CD4-positive, alpha-beta T cell treated with Interleukin-1 beta for 1 hour (primary cell): ENCODE measurements at places on chromosomes 6 and 20.

DNA sequence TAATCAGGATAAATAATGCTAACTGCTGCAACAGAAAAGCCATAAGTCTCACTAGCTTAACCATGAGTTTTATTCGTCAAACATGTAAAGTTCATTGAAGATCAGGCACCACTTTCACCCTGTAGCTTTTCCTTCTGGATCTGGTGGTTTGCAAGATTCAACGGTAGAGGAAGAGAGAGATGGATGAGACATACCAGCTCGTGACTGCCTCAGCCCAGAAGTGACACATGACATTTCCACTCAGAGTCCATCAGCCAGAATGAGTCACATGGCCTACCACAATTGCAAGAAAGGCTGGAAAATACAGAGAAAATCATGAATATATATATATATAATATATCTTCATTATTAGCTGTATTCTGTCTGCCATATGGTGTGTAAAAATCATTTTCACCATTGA lies 29.0 kb downstream of the SPTLC3 start:
- no peak for DNase-seq

- no peak for DNase-seq
These were observed 1.3 kb upstream of the MTFR2 start for GRCh38 chr6:136251394-136251793.

DNA sequence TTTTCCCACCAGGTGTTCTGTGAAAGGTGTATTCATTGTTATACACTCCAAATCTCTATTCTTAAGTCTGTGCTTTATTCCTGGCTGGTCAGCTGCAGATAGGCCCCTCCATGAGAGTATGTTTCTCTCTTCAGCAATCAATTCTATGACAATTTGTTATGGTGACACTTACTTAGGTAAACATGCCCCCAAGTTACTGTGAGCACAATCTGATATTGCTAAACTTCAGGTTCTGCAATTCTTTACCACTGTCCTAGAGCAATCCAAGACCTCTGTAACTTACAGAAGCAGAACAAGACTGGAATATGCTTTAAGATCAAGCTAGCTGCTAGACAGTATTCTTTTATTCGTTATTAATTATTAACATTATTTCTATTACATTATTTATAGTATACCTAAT lies 391.9 kb downstream of the FRK start:
- DNase-seq = no peak

DNA sequence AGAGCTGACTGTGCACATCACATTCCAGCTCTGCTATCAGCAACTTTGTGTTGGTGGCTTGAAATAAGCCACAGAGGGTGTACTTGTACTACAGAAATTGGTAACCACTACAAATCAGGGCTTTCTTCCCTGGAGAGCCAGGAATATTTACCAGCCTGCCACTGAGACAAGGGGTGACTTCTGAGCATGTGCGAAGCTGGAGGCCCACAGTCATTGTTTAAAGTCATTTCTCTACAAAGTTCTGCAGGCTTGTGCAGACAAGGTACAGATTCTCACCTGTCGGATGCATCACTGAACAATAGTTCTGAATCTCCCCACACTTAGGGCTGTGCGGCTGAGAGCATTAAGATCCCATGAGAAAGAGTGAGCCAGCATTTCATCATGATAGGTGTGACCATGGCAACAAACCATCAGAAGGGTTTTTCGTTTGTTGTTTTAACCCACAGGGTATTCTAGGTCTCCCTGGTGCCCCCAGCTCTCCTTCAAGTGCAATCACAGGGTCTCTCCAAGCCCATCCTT lies 292.8 kb downstream of the CDC5L start:
- DNase-seq = no peak

DNA sequence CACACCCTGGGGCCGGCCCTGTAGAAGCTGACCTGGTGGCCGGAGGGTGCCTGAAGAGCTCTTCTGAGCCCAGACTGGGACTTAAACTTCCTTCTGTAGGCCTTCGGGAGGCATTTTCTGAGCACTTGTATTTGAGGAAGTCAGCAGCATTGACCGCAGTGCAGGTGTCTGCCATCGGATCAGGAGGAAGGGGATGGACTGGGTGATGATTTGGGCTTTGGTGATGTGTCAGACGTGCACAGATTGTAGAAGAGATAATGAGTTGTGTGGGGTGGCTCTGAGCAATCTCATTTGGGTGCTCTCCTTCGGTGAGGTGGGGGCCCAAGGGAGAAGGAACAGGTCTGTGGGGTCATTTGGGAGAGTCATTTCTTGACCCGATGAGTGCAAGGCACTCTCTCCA lies 150.9 kb downstream of the ARID1B start:
- DNase-seq = no peak

DNA sequence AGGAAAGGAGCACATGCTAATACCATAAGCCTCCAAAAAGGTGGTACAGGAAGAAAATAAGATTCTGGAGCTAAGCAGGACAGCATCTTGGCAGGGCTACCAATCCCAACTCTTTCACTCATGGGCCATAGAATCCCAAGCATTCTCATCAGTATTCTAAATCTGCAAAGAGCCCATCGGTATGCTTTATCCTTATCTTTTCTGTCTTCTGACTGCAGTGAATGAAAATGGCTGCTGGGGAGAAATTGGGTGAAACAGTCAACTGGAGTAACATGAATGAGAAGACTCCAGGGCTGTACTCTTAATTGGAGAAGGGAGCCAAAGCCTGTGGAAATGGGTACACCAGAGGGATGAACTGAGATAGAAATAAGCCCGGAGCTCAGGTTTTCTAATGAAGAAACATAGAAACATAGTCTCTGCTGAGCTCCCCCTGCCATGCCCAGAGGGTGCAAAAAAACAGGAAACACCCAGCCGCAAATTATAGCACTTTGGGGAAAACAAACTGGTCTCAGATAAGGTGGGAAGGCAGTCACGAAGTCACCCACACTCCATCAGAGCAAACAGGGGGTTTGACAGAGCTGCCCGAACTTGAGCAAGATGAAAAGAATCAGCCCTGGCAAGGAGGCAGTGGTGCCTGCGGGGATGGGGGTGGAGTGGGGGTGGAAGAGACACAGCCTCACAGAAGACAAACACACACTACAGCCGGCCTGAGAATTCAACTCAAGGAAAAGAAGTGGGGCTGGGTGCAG lies 35.4 kb upstream of the E2F3 start:
- peak; percentile 51 for DNase-seq

- DNase-seq = no peak
These were observed 158.8 kb downstream of the SCP2D1 start for GRCh38 chr20:18972251-18972876.

DNA sequence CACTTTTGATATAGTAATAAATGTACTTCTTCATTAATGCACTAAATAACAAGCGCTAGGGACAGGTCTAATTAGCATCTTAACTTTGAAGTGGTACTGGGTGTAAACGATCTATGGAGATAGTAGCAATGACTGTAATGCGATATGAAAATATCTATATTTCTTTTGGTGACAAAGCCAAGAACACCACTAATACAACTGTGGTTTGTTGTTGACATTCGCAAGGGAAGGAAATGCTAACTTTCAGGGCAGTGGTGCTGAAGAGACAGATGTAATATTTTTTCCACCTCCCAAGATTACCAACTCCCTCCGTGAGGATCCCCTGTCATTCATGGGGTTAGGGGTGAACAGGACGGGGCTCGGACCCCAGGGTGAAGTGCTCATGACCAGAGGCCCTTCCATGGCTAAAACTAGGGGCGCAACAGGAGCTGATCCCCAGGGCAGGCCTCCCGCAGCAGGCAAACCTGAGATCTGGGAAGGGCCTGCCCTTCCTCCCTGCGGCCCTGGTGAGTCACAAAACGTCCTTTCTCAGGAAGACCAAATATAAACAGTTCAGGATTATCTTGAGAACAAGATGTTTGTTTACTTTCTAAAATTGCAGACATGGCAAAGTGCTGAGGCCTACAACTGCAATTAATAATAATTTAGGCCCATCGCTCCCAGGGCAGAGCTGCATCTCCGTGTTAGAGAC lies 65.0 kb upstream of the TOX2 start:
- DNase-seq = no peak

- DNase-seq = no peak
These were observed 85.5 kb upstream of the NT5E start for GRCh38 chr6:85364344-85364743.

DNA sequence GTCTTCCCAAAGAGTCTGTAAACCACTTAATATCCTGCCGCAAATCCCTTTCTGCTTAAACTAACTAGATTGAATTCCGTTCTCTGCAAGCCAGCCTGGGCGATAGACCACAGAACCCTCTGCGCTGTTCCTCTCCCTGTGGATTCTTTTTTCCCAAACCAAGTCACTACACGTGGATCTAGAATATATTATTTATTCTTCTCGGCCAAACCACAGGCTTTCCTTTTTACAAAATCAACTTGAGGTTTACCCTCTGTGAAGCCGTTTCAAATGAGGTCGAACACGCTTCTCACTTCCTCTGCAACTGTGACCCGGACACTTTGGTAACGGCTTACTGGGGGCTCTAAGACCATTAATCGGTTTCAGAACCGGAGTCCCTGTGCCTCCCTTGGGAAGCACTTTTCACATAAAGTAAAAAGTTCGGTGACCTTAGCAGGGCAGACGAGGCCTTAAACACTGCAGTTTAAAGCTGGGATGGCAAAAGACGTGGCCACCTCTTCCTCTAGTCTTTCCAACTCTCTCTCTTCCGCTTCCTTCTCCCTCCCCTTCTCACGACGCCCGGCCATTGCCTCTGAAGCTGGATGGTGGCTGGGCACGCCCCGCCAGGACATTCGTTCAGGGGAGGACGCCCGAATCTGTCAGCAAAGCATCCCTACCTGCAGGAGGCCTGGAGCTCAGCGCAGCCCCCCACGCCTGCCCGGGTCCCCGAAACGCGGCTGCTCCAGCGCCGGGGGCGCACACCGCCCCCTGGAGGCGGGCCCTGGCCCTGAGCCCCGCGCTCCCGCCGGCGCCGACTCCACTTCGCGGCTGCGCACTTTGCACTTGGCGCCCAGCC lies 55.0 kb upstream of the FOXC1 start:
- DNase-seq = peak; percentile 67

GRCh38 chr6:42661540-42662153 lies 60.8 kb downstream of the PRPH2 start:
- peak; percentile 89 for DNase-seq

- DNase-seq = no peak
These were observed 24.1 kb upstream of the NOL4L start for GRCh38 chr20:32609111-32609773.

GRCh38 chr6:133921249-133921859 lies 31.7 kb upstream of the TBPL1 start:
- DNase-seq = peak; percentile 71

DNA sequence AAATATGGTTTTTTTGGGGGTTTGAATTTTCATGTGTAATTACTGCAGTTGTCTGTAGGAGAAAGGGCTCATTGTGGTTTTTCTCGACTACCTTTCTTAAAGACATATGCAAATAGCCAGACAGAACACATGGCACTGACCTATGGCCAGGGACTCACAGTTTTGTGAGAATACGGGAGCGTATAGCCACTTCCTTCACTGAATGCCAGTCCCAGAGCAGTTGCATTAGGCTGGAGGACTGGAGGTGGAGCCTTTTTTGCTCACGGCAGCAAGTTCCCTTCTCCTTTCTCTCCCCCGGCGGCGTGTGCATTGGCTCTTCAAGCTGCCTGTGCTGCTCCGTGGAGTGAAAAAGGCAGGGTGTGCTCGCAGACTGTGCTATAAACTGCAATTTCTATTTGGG lies 114.9 kb downstream of the AKAP7 start:
- no peak for DNase-seq

GRCh38 chr20:31606804-31607639 lies 1.9 kb downstream of the ID1 start:
- no peak for DNase-seq

DNA sequence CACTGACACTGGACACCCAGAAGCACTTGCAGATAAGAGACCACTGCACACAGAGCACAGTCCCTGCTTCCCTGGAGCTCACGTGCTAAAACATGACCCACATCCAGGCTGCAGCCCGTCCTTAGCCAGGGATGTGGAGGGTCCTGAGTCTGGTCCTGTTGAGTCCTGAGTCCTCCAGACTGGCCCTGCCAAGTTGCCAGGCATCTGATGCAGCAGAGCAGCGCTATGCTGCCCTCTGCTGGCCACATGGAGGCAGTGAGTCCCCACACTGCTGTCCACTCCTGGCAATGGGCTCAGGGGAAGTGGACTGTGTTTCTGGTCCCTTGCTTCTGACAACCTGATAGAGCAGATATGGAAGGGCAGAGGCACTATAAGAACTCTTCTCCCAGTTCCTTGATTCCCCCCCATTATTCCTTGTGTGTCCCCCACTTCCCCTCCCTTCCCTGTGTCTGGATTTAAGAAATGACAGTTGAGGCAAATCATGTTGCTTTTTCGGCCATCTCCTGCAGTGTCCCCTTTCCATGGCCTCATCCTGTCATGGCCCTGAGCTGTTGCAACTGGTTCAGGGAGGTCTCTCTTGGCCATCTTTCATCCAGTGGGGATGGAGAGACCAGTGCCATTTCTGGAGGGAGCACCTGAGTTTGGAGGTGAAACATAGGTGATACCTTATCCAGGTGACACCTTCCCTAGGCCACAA lies 86.0 kb downstream of the DHX35 start:
- DNase-seq = peak; percentile 73

- no peak for DNase-seq
These were observed 134.4 kb downstream of the PTPRT start for GRCh38 chr20:43055181-43055884.

DNA sequence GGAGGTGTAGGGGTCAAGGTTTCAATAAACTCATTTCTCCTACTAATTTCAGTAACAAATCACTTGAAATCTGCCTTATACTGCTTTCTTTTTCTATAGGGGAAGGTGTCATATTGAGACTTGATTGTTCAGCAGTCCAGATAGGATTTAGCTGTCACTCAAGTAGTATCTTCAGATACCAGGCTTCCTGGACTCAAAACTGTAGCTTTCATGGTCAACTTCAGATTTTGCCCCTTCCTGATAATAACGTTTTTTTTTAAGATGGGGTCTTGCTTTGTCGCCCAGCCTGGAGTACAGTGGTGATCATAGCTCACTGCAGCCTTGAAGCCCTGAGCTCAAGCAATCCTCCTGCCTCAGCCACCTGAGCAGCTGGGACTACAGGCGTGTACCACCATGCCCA lies 77.8 kb downstream of the JAG1 start:
- DNase-seq = no peak
